ENCODE measurements at places on chromosomes 5 and 9.

GRCh38 chr5:173015598-173016455 lies 32.3 kb downstream of the ATP6V0E1 start:
- no peak for DNase-seq

DNA sequence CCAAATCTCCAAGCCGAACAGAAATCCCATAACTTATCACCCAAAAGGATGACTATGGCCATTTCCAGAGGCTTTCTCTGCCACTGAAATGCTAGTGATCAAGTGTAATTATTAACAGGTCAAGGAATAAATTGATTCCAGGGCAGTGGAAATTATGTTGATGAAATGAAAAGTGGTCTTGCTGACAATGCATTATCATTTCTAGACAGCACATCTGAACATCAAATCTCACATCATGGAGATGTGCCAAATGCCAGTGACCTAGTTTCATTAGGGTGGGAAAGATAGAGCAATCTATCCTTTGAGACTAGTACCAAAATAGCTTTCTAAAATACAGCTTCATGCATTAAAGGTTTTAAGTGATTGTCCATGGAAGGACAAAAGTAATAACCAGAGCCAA lies 86.1 kb downstream of the AUH start:
- DNase-seq = no peak

DNA sequence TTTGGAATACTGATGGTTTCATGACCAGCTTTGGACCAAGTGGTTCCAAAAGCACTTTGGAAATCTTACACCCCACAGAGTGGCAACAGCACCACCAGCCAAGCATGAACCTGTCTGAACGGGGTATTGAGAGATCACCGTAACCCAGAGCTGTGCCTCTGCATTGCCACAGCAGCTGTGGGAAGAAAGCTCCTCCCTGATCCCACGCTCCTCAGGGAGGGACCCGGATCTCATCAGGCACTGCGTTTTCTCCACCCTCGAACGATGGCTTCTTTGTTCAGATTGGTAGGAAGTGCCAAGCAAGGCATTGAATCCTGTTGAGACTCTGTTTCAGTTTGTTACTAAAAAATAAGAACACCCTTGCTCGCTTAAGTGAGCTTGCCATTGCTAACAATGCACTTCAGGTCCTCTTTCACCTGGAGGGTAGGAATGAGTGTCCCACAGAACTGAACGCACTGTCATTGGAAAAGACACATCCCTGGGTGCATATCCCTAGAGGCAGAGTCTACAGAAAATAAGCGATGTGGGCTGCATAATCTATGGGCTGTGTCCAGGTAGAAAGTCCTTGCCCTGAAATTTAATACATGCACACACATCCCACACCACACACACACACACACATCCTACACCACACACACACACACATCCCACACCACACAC lies 118.0 kb upstream of the ICE1 start:
- DNase-seq = no peak

- DNase-seq = no peak
Measured at GRCh38 chr5:1815071-1815786, 14.0 kb downstream of the NDUFS6 start.

- DNase-seq = no peak
Measured at GRCh38 chr9:112433499-112434392, 52.9 kb upstream of the KIAA1958 start.

DNA sequence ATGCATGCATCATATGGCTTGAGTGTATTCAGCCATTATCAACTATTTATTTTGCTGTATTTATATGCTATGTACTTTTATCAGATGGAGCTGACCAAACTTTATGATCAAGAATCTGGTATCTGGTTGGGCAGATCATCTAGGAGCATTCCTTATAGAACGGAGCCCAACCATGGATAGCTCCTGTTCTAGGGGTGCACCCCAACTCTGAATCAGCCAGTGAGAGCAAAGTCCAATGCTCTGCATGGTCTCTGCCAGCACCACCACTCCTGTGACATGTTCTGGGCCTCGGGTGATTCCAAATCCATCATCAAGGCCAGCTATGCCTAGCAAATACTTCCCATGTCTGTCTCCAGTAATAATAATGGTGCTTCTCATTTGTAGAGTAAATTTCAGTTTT lies 517.5 kb downstream of the AGTPBP1 start:
- no peak for DNase-seq

DNA sequence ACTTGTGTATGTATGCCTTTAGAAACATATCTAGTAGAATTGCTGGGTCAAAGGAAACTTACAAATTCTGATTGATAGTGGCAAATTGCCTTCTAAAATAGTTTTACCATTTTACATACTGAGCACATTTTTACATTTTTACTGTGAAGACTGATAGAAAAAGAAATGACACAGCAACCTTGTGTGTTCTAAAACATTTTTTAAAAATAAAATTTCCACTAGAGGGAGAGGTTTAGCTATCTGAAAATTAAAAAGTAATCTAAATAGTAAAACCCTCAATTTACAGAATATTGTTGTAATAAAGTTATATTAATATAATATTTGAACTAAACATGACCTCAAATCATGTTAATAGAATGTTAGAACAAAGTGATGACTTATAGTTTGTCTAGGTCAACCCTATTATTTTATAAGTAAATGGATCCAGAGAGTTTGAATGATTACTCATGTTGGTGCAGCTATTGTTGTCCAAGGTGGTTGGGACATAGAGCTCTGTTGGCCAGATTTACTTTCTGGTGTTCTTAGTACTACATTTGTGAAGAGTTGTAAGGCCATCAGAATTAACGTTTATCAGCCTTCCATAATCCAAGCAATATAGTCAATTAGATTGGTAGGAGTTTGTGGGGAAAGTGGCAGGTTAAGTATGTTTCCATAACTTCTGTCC lies 17.2 kb downstream of the CENPP start:
- DNase-seq = no peak

DNA sequence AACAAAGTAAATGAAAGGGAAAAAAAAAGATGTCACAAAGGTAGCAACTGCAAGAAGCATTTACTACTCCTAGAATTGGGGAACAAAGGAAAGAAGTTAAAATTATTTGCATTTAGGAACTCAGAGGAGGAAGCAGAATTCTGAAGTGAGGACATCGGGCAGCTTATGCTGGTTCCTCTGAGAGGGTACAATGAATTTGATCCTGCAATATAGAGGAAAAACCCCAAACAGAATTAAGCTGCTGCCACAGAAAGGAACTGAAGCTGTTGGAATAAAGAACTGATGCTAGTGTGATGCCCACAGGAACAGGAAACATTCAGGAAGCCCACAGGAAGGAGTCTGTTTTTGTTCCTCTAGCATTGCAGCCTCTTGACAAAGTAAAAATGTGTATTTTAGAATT lies 22.3 kb upstream of the TBCA start:
- no peak for DNase-seq

- DNase-seq = peak; percentile 1
Measured at GRCh38 chr5:62093976-62094375, 212.0 kb upstream of the KIF2A start.

- no peak for DNase-seq
Measured at GRCh38 chr5:57119031-57119430, 54.8 kb upstream of the GPBP1 start.

GRCh38 chr5:151214614-151215545 lies 9.0 kb downstream of the CCDC69 start:
- no peak for DNase-seq

Measured in C1 segment of cervical spinal cord (tissue), 14 donors.